ENCODE measurements at places on chromosomes 13 and 19.

- DNase-seq, result no peak
Observed at GRCh38 chr19:32287086-32287485, 58.3 kb upstream of the ZNF507 start.

DNA sequence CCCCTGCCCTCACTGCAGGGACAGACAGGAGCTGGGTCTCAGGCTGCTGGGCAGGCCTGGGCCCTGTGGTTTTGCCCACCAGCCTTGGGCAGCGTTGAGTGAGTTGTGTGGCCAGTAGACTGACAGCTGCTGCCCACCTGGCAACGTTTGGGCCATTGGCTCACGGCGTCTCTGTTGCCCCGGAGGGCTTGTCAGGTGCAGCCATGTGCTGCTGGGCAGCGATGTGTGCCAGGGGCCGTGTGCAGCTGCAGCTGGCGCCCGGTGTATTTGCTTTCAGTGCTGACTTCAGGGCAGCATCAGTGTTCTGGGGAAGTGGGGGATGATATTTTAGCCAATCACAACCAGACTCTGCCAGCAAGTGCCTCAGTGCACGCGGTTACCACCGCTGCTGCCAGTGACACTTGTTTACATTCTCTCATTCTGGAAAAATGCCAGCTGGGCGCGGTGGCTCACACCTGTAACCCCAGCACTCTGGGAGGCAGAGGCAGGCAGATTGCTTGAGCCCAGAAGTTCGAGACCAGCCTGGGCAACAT is 10.6 kb downstream of the FZR1 start:
- DNase-seq, result no peak

GRCh38 chr13:114070098-114070799 is 62.2 kb downstream of the RASA3 start:
- DNase-seq, result peak; percentile 59

DNA sequence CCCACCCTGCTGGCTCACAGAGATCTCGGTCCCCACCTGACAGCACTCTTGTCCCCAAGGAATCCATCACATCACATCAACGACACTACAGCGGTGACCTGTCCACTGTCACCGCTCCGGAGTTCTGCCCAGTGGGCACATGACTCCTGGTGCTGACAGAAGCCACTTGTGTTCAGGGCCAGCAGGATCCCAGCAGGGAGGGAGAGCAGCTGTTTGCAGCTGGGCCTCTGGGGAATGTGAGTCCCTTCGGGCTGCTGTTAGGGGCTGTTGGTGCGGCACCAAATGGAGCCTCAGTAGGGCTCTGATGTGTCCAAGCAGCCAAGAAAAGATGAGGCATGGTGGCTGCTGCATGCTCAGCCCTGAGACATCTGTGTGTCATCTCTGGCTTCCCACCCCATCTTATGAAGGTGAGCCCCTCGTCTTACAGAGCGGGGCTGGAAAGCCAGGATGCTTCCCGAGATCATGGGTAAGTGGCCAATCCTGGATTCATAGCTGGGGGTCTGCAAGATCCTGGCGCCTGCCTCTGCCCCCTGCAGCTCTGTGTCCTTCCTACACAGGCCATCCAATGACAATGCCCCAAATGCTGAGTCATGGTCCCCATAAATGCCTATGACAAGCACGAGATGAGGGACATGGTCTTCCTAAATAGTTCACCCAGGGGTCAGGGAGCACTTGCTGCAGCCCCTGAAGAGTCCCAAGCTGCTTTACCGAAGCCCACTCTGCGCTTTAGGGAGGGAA is 56.0 kb downstream of the F2RL3 start:
- DNase-seq, result peak; percentile 34

DNA sequence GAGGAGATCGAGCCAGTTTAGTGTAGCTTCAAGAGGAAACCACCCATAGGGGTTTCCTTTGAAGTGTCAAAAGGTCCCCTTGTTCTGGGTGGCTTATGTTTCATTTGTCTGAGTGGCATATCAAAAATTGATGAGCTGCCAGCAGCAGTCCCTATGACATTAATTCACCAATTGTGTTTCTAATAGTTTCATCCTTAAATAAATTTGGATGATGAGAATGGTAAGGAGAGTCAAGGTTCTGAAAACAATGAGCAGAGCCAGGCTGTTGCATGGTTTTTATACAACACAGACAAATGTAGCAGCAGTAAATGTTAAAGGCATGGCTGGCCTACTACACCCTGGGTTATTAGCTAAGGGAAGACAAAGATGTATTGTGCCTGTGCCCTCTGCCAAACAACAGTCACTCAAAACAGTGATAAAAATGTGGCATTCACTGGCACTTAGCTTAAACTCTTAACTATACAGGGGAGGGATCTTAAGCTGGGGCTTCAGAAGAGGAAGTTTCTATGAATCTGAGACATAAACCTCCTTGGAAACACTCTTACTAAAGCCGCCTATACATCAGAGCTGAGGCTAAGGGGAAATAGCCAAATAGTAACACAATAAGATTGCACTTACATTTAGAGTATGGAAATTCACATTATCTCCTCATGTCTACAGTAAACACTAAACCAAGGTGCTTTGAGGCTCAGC is 200.5 kb downstream of the POU4F1 start:
- no peak for DNase-seq

DNA sequence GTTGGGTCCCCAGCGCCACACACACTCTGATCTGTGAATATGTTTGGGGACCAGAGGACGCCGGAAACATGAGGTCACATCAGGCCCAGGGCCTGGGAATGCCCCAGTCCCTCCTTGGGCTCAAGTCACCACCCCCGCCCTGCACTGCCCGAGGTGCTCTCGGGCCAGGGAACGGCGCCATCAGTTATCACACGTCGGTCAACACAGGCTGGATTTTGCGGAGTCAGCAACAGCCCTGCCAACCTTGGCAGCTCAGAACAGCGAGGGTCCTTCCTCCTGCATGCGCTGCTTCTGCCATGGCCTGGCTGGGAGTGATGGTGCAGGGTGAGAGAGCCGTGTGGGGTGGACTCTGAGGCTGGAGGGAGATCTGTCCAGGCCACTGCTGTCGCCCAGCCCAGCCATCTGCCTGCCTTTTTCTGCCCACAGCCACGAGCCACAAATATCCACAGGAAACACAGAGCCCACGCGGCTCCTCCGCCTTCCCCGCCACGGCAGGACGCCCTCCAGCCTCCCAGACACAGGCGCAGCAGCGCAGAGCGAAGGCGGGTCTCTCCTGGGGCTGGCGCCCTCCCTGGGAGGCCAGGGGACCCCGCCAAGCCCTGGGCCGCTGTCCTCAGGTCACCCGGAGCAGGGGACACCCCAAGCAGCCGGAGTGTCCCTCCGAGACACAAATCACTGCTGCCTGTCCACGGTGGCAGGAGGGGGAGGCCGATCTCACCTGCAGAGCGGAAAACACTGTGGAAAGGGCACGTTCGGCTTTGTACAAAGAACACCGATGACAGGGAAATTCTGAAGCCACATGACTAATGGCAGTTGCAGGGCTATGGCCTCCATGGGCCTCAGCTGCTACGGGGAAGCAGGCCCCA is 31.6 kb upstream of the CACTIN start:
- no peak for DNase-seq

- no peak for DNase-seq
Observed at GRCh38 chr13:109131698-109132257, 502.4 kb downstream of the MYO16 start.

GRCh38 chr19:858868-859843 is at the start of gene CFD:
CFD (plus strand) TSS chr19:859664; CDS start chr19:859690, 26 bp downstream.
- DNase-seq, result no peak

DNA sequence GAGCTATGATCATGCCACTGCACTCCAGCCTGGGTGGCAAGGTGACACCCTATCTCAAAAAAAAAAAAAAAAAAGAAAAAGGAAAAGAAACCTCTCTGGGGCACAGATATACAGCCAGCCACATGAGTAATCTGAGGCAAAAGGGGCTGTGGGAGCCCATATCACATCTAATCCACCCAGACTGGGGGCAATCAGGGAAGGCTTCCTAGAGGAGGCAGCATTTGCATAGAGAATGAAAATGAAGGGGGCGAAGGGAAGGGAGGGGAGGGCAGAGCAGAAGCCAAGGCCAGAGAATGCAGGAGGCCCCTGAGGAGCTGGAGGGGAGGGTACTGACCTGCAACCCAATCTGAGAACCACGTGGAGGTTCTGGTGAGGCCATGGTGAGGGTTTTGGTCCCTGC is 13.2 kb downstream of the STXBP2 start:
- no peak for DNase-seq
